ENCODE measurements at places on chromosomes 6 and 20. TPM values are rescaled to one million over a fixed set of nuclear protein-coding genes. Genes with fewer than 3 reads are reported as not detected.

GRCh38 chr6:124747349-124747748 is 214.9 kb upstream of the RNF217 start:
- H3K4me1 ChIP-seq = no peaks in the 10 kb centered on the region
- no peak overlapping the region for H3K4me3 ChIP-seq
- no peaks in the 10 kb centered on the region for H3K36me3 ChIP-seq
- H3K27me3 ChIP-seq = no peaks in the 10 kb centered on the region

DNA sequence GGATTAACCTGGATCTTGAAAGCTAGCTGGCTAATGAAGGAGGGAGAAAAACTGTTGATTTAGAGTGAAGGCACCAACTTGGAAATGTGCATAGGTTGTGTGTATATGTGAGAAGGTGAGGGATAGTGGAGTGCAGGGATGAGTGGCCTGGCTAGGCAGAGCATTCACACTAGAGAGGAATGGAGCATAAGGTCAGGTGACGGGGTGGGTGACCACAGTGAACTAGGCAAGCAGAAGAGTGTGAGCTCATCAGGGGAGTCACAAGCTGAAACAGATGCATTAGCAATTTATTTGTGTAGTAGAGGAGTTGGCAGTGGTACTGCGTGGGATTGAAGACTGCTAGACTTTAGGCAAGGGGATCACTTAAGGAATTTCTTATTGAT is 10.5 kb downstream of the ANKRD66 start:
- H3K4me3 ChIP-seq = no peak overlapping the region
- H3K27ac ChIP-seq = no peak overlapping the region
- no peak for DNase-seq
- no peaks in the 10 kb centered on the region for H3K36me3 ChIP-seq
- H3K4me1 ChIP-seq = no peaks in the 10 kb centered on the region

- no peak overlapping the region for H3K27ac ChIP-seq
- no peak overlapping the region for H3K4me3 ChIP-seq
- peaks cover 1% of the 10 kb centered on the region for H3K27me3 ChIP-seq
- no peaks in the 10 kb centered on the region for H3K36me3 ChIP-seq
- H3K4me1 ChIP-seq = no peaks in the 10 kb centered on the region
These were observed 113.2 kb downstream of the GPX5 start for GRCh38 chr6:28638787-28639430.

DNA sequence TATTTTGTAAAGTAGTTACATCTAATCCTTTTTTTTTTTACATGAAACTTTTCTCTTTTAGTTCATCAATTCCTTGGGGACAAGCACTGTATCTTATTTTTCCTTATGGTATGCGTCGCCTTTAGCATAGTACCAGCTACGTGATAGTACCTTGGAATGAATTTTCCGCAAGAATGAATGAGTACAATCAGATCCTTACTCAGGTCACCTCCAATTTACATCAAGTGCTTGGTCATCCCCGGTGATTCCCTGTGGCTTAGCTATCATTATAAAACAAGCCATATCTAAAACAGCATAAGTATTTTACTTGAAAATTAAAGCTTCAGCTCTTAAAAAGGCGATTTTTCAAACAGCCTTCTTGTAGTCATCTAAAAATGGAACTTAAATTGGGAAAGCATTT is 680.4 kb upstream of the MAP3K7 start:
- no peaks in the 10 kb centered on the region for H3K36me3 ChIP-seq
- DNase-seq = no peak
- H3K27me3 ChIP-seq = no peaks in the 10 kb centered on the region

DNA sequence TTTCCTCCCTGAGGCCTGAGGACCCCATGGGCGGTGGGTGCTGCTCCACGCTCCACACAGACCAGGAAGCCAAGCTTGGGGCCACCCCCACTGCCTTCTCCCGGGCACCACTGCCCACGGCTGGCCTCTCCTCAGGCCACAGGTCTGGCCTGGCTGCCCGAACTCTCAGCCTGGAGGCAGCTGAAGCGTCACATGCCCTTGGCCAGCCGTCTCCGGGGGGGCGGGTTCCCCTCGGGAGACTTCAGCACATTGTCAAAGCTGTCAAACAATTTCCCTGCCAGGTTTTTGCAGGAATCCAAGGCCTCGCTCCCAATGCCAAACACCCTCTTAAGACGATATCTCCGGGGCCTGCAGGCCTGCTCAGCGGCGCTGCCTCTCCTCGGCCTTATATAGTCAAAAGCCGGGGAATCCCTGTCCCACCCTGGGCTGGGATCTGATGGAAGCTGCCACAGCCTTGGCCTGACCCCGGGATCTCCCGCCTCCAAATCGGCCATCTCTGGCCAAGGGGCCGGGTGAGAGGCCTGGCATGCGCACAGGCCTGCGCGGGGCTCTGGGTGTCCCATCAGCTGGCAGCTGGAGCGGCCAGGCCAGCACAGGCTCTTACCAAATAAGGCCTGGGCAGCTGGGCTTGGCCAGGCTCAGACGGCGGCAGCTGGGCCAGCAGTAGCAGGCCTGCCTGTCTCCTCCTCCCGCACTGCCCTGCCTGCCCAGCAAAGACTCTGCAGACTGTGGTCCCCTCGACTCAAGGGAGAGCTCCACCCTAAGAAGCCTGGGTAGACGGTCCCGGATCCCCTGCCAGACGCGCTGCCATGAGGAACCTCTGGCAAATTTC is 49.7 kb downstream of the RBM38 start:
- no peaks in the 10 kb centered on the region for H3K4me1 ChIP-seq
- no peaks in the 10 kb centered on the region for H3K27me3 ChIP-seq
- DNase-seq = peak; percentile 94
- H3K27ac ChIP-seq = peak overlapping the region; percentile 95
- no peaks in the 10 kb centered on the region for H3K36me3 ChIP-seq

- H3K36me3 ChIP-seq = no peaks in the 10 kb centered on the region
- H3K4me3 ChIP-seq = no peak overlapping the region
These were observed 55.5 kb downstream of the MAP7 start for GRCh38 chr6:136494710-136495109.

DNA sequence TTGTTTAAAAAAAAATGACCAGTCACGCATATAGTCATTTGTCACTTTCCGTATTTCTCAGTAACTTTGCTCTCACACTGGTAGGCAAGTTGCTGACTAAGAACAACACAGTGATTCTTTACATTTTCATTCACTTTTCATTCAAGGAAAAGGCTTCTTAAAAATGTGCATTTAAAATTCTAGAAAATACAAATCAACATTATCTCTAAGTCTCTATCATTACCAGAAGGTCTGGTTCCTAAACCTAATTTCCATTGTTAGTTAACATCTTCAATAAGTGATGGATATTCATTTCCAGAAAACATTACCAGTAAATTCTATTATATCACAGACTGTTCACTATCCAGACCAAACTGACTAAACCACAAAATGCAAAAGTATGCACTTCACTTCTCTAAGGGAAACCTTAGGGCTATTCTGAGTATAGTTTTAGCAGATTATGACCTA is 115.3 kb downstream of the AHI1 start:
- no peaks in the 10 kb centered on the region for H3K4me1 ChIP-seq
- no peak for DNase-seq
- H3K4me3 ChIP-seq = no peak overlapping the region

- H3K27me3 ChIP-seq = no peaks in the 10 kb centered on the region
- H3K36me3 ChIP-seq = no peaks in the 10 kb centered on the region
- no peak overlapping the region for H3K4me3 ChIP-seq
- H3K27ac ChIP-seq = no peak overlapping the region
- H3K4me1 ChIP-seq = no peaks in the 10 kb centered on the region
- no peak for DNase-seq
These were observed 170.2 kb upstream of the MLN start for GRCh38 chr6:33974030-33974429.

DNA sequence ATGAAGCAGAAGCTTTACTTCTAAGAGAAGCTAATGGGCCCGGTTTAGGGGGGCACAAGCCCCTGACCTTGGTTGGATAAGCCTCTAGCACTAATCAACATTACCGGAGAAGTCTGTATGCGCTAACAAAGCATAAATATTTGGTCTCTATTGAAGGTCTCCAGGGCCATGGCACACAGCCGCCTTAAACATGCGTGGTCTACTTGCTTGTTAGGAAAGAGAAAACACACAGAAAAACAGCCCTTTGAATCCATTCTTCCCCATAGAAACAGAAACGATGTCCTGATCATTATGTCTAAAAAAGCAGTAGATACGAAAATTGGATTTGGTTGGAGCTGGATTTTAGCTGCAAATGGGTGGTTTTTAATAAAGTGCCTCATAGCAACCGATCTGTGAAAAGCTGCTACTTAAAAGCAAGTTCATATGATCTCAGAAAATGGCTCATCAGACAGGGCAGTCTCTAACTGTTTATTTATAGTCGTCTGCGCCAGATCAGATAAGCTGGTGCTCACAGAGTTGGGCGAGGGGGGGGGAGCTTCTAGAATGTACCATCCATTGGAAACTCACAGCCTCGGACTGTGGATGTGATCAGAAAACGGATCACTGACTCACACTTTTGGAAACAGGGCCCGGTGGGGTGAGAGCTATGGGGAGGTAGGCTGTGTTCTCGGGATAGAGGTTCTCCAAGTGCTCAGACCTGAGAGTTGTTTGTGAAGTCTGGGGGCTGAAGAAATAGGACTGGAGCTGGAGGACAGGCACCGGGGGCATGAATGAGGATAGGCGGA is 35.3 kb upstream of the APCDD1L start:
- no peaks in the 10 kb centered on the region for H3K4me1 ChIP-seq
- no peaks in the 10 kb centered on the region for H3K36me3 ChIP-seq
- no peak overlapping the region for H3K27ac ChIP-seq
- no peak for DNase-seq
- no peak overlapping the region for H3K4me3 ChIP-seq

DNA sequence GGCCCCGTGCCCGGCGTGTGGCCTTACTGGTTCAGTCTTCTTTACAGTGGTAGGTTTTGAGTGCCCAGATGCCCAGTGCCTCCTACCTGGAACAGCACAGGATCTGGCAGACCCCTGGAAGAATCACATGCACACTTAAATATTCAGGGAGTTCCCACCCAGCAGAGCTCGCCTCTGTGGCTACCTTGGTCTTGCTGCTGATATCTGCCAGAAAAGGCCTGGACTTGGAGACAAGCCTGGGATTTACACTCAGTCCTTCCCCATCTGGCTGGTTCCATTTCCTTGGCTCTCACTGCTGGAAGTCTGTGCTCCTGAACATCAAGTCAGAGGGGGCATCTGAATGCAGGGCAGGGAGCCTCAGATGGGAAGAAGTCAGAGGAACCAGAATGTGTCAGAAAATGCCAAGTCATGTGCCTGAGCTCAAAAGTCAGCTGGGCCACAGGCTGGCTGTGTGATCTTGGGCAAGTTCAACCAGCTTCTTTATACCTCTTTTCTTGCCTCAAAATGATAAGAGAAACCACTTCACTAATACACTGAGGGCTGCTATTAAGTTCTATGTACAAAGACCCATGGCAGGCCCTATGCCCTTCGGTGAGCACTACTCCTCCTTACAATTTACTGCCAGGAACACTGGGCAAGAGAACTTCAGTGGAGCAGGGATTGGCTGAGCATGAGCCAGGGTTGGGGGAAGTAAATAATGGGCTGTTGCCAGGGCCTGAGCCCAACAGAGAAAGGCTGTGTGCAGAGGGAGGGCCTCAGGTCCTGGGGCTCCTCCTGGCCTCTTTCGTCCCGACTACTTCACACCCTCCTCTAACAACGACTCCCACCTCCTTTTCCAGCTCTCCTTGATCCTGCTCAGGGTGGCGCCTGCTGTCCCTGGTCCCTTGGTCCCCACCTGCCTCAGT is 158.1 kb upstream of the PROKR2 start:
- H3K4me1 ChIP-seq = no peaks in the 10 kb centered on the region
- DNase-seq = no peak
- no peak overlapping the region for H3K4me3 ChIP-seq
- no peak overlapping the region for H3K27ac ChIP-seq

DNA sequence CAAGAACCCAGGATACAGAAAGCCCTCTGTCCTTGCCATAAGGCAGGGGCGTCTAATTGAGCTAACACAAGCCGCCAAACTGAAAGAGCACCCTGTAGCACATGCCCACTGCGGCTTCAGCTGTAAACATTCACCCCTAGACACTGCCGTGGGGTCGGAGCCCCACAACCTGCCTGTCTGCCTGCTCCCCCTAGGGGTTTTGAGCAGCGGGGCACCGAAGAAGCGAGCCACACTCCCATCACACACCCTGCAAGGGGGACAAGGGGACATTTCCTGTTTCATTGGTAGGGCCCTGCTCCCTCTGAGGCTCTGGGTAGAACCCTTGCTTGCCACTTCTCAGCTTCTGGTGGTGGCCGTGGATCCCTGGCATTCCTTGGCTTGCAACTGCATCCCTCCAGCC is 45.2 kb upstream of the BCLAF1 start:
- H3K4me3 ChIP-seq = no peak overlapping the region
- no peaks in the 10 kb centered on the region for H3K36me3 ChIP-seq
- H3K27me3 ChIP-seq = no peaks in the 10 kb centered on the region
- no peaks in the 10 kb centered on the region for H3K4me1 ChIP-seq

DNA sequence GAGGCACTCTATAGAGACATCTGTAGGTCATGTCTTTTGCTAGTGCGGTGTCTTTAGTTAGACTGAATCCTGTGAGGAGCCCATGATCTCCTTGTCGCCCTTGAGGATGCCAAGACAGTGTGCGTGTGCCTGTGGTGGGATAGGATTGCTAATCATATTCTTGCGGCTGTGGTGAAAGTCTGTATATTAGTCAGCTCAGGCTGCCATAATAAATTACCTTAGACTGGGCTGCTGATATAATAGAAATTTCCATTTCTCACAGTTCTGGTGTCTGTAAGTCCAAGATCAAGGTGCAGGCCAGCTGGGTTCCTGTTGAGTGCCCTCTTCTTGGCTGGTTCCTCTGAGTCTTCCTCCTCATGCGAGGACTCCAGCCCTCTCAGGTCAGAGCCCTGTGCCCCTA is 141.2 kb downstream of the JARID2 start:
- H3K36me3 ChIP-seq = no peaks in the 10 kb centered on the region
- no peaks in the 10 kb centered on the region for H3K27me3 ChIP-seq
- H3K4me1 ChIP-seq = no peaks in the 10 kb centered on the region
- no peak overlapping the region for H3K4me3 ChIP-seq
- no peak overlapping the region for H3K27ac ChIP-seq

The CRYBG1 gene
- total RNA-seq = 12.7 TPM

The HFE gene
- 17.9 TPM for total RNA-seq

The SGK2 gene
- 2.7 TPM for total RNA-seq

The GPX5 gene
- not detected for total RNA-seq

The TMEM200A gene
- total RNA-seq = 8.9 TPM

Data from aorta (tissue), 5 donors.